ENCODE measurements at places on chromosomes 5 and 9. TPM values are rescaled to one million over a fixed set of nuclear protein-coding genes. Genes with fewer than 3 reads are reported as not detected.

SMAD5 gene
- 51.1 TPM for total RNA-seq

PFDN1 gene
- 60.5 TPM for total RNA-seq

CD180 gene
- total RNA-seq, result 27.4 TPM

PBX3 gene
- 36.3 TPM for total RNA-seq

STOM gene
- total RNA-seq, result 493 TPM

DNA sequence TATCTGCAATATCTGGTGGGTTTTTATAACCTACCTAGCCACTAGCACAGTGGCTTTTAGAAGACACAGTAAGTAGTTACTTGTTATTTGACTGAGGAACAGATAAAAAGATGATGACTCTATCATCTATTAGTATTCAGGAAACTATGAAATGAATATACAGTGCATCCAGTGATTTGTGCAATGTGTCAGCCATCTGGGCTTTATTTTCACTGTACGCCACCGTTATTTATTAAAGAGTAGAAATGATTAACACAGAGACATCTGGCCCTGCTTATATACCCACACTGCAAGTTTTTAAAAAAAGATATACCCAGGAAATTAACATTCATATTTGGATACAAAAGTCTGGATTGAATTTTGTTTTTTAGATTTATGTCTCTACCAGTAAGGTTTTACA is 408.4 kb downstream of the PDE4D start:
- no peaks in the 10 kb centered on the region for H3K4me1 ChIP-seq
- H3K4me3 ChIP-seq, result no peak overlapping the region
- no peak overlapping the region for H3K27ac ChIP-seq
- no peaks in the 10 kb centered on the region for H3K27me3 ChIP-seq

GRCh38 chr5:31617867-31618266 is 21.1 kb upstream of the PDZD2 start:
- H3K36me3 ChIP-seq, result no peaks in the 10 kb centered on the region
- no peak overlapping the region for H3K27ac ChIP-seq
- DNase-seq, result no peak
- no peak overlapping the region for H3K4me3 ChIP-seq
- H3K4me1 ChIP-seq, result no peaks in the 10 kb centered on the region
- no peaks in the 10 kb centered on the region for H3K27me3 ChIP-seq

GRCh38 chr5:102826629-102827028 is 71.5 kb downstream of the PAM start:
- no peak for DNase-seq
- no peaks in the 10 kb centered on the region for H3K27me3 ChIP-seq
- H3K4me3 ChIP-seq, result no peak overlapping the region

DNA sequence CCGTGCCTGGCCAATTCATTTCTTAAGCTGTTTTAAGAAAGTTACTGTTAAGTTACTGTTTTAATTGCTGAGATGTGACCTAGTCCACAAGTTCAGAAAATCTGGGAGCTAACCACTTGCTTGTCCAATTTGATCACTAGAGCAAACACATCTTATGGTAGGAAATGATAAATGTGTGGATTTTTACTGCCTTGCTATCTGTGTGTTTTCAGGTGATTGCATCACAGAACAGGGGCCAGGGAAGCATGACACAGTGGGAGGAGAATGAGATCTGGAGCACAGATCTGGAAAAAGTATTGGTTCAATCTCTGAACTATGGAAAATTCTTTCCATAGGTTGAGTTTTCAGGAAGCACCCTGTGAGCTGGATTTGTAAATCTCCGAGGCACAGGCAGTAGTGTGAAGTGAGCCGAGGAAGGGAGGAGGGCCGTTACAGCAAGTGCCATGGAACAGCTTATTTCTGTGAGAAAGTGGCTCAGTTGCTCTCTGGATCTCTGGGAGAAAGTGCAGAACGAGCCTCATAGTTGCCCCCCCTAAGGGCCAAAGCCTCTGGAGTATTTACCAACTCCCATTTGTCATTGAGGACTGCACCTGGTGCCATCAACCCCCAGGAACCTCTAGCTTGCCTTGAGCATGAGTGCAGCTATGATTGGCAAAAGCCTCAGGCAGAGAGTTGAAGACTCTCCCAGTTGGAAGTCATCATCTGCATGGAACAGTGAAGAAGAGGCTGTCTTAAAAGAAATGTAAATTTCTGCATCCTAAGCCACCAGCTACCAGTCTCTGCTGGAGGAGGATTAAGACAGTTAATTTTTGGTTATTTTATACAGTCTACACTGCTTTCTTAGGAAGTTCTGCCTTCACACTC is 161.8 kb upstream of the CLINT1 start:
- DNase-seq, result no peak
- no peaks in the 10 kb centered on the region for H3K4me1 ChIP-seq
- H3K4me3 ChIP-seq, result no peak overlapping the region
- no peaks in the 10 kb centered on the region for H3K36me3 ChIP-seq
- no peak overlapping the region for H3K27ac ChIP-seq

GRCh38 chr5:59418808-59419207 is 474.7 kb downstream of the PDE4D start:
- no peak for DNase-seq
- H3K27ac ChIP-seq, result no peak overlapping the region
- H3K27me3 ChIP-seq, result no peaks in the 10 kb centered on the region
- no peaks in the 10 kb centered on the region for H3K36me3 ChIP-seq
- no peak overlapping the region for H3K4me3 ChIP-seq

DNA sequence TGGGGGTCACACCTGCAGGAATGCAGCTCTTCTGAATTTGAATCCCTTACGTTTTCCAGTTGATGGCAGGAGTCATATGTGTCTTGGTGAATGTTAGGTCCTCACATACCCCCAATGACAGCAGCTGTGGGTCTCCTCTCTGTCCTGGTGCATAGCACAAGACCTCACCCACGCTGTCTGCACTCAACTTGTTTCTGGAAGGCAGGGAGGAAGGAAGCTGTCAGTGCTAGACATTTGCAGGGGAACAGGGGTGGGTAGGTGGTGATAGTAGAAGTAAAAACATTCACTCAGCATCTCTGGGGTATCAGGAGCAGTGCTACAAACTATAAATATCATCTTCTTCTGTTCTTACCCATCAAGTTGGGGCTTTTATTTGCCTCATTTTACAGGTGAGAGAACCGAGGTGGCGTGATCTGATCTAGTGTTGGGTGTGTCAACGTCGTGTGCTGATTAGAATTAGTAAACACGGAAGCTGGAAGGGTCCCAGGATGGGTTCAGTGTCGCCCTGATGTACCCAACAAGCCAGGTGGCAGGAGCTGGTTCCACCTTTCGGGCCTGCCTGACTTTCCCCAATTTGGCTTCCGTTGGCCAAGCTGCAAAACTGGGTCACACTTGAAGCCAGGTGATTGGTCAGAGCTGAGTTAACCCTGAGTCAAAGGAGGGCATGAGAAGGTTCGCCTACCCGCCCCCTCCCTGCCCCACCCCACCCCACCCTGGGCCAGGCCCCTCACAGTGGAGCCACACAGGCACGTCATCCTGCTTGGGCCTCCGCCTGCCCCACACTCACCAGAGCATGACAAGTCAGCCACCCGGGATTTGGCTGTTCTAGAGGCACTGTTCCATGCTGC is 15.8 kb downstream of the ERGIC1 start:
- H3K4me3 ChIP-seq, result no peak overlapping the region
- no peaks in the 10 kb centered on the region for H3K36me3 ChIP-seq
- no peaks in the 10 kb centered on the region for H3K27me3 ChIP-seq

- no peak overlapping the region for H3K27ac ChIP-seq
- no peak overlapping the region for H3K4me3 ChIP-seq
- DNase-seq, result no peak
Observed at GRCh38 chr9:4573634-4574389, 83.5 kb downstream of the SLC1A1 start.

DNA sequence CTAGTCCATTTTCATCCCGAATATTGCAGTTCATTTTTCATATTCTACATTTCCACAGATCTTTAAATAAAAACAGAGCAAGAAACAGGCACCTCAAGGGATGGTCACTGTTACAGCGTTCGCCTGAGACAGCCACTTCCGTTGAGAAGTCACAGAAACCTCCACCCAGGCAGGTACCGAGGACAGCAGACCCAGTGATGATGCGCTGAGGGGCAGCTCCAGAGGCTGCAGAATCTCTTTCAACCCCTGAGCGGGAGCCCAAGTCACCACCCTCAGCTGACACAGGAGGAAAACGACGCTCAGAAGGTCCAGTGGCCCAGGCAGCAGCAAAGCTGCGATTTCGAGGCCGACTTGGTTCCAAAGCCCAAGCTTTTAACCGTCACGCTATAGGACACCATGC is 32.8 kb downstream of the ABO start:
- H3K36me3 ChIP-seq, result no peaks in the 10 kb centered on the region
- H3K27ac ChIP-seq, result no peak overlapping the region
- no peak overlapping the region for H3K4me3 ChIP-seq

GRCh38 chr9:38724754-38725153 is 4.8 kb upstream of the FAM240B start:
- no peaks in the 10 kb centered on the region for H3K4me1 ChIP-seq
- no peak for DNase-seq
- H3K4me3 ChIP-seq, result no peak overlapping the region
- no peaks in the 10 kb centered on the region for H3K27me3 ChIP-seq
- no peaks in the 10 kb centered on the region for H3K36me3 ChIP-seq

- no peaks in the 10 kb centered on the region for H3K4me1 ChIP-seq
- H3K4me3 ChIP-seq, result no peak overlapping the region
- no peaks in the 10 kb centered on the region for H3K27me3 ChIP-seq
- no peak for DNase-seq
- H3K36me3 ChIP-seq, result peaks cover 88% of the 10 kb centered on the region
Observed at GRCh38 chr9:127437497-127438264, 13.5 kb downstream of the ZNF79 start.

DNA sequence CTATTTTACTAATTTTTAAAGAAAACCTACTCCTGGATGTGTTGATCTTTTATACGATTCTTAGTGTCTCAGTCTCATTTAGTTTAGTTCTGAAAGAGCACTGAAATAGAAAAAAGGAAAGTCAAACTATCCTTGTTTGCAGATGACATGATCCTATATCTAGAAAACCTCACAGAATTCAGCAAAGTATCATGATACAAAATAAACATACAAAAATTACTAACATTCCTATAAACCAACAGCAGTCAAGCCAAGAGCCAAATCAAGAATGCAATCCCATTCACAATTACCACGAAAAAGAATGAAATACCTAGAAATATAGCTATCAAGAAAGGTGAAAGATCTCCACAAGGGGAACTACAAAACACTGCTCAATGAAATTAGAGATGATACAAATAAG is 225.8 kb upstream of the CDH18 start:
- H3K27ac ChIP-seq, result no peak overlapping the region
- no peak for DNase-seq
- no peak overlapping the region for H3K4me3 ChIP-seq
- no peaks in the 10 kb centered on the region for H3K36me3 ChIP-seq
- no peaks in the 10 kb centered on the region for H3K27me3 ChIP-seq

- DNase-seq, result no peak
- H3K4me3 ChIP-seq, result no peak overlapping the region
- no peaks in the 10 kb centered on the region for H3K36me3 ChIP-seq
- no peaks in the 10 kb centered on the region for H3K27me3 ChIP-seq
Observed at GRCh38 chr5:62909326-62909725, 330.7 kb downstream of the LRRC70 start.

- no peaks in the 10 kb centered on the region for H3K4me1 ChIP-seq
- no peak overlapping the region for H3K4me3 ChIP-seq
- DNase-seq, result no peak
- H3K27me3 ChIP-seq, result no peaks in the 10 kb centered on the region
Observed at GRCh38 chr9:38246833-38247232, 145.7 kb upstream of the ALDH1B1 start.

- H3K4me3 ChIP-seq, result no peak overlapping the region
- H3K36me3 ChIP-seq, result peaks cover 27% of the 10 kb centered on the region
- no peak for DNase-seq
- no peak overlapping the region for H3K27ac ChIP-seq
- no peaks in the 10 kb centered on the region for H3K27me3 ChIP-seq
- H3K4me1 ChIP-seq, result peaks cover 7% of the 10 kb centered on the region
Observed at GRCh38 chr5:72280581-72281069, 39.4 kb downstream of the MRPS27 start.

DNA sequence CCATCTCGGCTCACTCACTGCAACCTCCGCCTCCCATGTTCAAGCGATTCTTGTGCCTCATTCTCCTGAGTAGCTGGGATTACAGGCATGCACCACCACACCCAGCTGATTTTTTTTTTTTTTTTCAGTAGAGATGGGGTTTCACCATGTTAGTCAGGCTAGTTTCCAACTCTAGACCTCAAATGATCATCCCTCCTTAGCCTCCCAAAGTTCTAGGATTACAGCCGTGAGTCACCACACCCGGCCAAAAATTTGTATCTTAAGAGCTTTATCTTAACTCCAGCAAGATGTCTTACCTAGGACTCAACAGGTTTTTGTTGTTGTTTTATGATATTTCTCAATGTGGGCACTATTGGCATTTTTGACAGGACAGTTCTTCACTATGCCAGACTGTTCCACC is 27.9 kb downstream of the LYRM7 start:
- no peak overlapping the region for H3K4me3 ChIP-seq
- no peak for DNase-seq
- no peaks in the 10 kb centered on the region for H3K36me3 ChIP-seq
- no peak overlapping the region for H3K27ac ChIP-seq
- H3K4me1 ChIP-seq, result no peaks in the 10 kb centered on the region

GRCh38 chr5:150146862-150147601 is 8.6 kb downstream of the PDGFRB start:
- H3K36me3 ChIP-seq, result no peaks in the 10 kb centered on the region
- no peak overlapping the region for H3K4me3 ChIP-seq
- H3K27me3 ChIP-seq, result no peaks in the 10 kb centered on the region

- no peaks in the 10 kb centered on the region for H3K27me3 ChIP-seq
- no peak overlapping the region for H3K4me3 ChIP-seq
- no peaks in the 10 kb centered on the region for H3K4me1 ChIP-seq
- no peaks in the 10 kb centered on the region for H3K36me3 ChIP-seq
- no peak overlapping the region for H3K27ac ChIP-seq
Observed at GRCh38 chr9:135268981-135269380, 181.5 kb downstream of the OLFM1 start.

- no peaks in the 10 kb centered on the region for H3K27me3 ChIP-seq
- H3K4me1 ChIP-seq, result peaks cover 26% of the 10 kb centered on the region
Observed at GRCh38 chr9:121881920-121882500, 211.1 kb downstream of the TTLL11 start.

DNA sequence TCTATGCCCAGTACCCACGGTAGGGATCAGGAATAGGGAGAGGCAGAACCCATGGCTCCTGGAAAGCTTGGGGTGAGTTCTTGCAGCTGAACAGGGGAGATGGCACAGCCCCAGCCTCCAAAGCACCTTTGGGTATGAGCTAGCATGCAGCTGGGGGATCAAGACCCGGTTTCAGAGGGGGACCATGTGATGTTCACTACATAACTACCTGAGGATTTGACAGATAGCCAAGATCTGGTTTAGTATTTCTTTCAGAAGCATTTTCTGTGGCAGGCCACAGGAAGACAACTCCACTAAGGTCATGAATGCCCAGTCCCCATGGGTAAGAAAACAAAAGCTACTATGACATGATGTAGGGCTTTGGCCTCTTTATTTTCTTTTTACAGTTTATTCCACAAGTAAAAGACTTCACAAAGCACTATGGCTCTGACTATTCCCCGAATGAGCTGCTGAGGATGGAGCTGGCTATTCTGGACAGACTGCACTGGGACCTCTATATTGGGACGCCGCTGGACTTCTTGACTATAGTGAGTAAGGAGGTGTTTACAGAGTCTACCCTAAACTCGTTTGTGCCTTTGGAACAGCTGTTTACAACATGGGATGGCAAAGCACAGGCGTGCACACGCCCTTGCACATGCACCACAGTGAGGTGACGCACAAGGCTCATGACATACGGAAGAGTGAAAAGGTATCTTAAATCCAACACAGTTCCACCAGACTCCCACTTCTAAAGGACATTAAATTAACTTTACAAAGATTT is 3.4 kb downstream of the CCNI2 start:
- H3K4me3 ChIP-seq, result no peak overlapping the region
- no peak for DNase-seq
- peaks cover 32% of the 10 kb centered on the region for H3K27me3 ChIP-seq
- peaks cover 16% of the 10 kb centered on the region for H3K4me1 ChIP-seq
- H3K36me3 ChIP-seq, result no peaks in the 10 kb centered on the region
